ENCODE measurements at places on chromosomes 7 and 10. TPM values are rescaled to one million over a fixed set of nuclear protein-coding genes. Genes with fewer than 3 reads are reported as not detected.

DGKI gene
- 3.5 TPM for total RNA-seq

GIMAP5 gene
- under 0.01 TPM for total RNA-seq

ZNF804B gene
- not detected for total RNA-seq

CTTNBP2 gene
- total RNA-seq, result 0.32 TPM

UBE2H gene
- total RNA-seq, result 62.4 TPM

NAMPT gene
- total RNA-seq, result 51.9 TPM

Measured in hair follicle dermal papilla cell (primary cell).